ENCODE measurements at places on chromosomes 1 and 21. TPM values are rescaled to one million over a fixed set of nuclear protein-coding genes. Genes with fewer than 3 reads are reported as not detected.

Gene HRNR
- total RNA-seq, result under 0.01 TPM

Gene MYOC
- not detected for total RNA-seq

Gene GNG4
- total RNA-seq, result not detected

Gene VWA5B1
- total RNA-seq, result not detected

Gene PDPN
- 3.1 TPM for total RNA-seq

Gene COL9A2
- 0.71 TPM for total RNA-seq

Gene HMCN1
- 1.0 TPM for total RNA-seq

Gene MAD2L2
- 36.7 TPM for total RNA-seq

Gene SLC19A2
- 24.3 TPM for total RNA-seq

Gene TDRD5
- total RNA-seq, result under 0.01 TPM

Gene EFCAB14
- 87.8 TPM for total RNA-seq

Gene PSRC1
- 1.4 TPM for total RNA-seq

Gene CNN3
- 141 TPM for total RNA-seq

Gene KRTCAP2
- total RNA-seq, result 125 TPM

Gene RHBDL2
- total RNA-seq, result 5.1 TPM

Gene ARF1
- total RNA-seq, result 275 TPM

Gene PADI2
- 0.14 TPM for total RNA-seq

Gene TDRD10
- not detected for total RNA-seq

Gene CYP4X1
- 2.3 TPM for total RNA-seq

Gene RGS13
- total RNA-seq, result not detected

Gene TAS1R2
- not detected for total RNA-seq

Gene GADD45A
- 279 TPM for total RNA-seq

Gene WNT3A
- under 0.01 TPM for total RNA-seq

Gene C8B
- total RNA-seq, result not detected

Gene COL11A1
- total RNA-seq, result 0.07 TPM

Gene GPR61
- under 0.01 TPM for total RNA-seq

Gene VHLL
- not detected for total RNA-seq

Gene A3GALT2
- not detected for total RNA-seq

Gene HSD3B1
- total RNA-seq, result not detected

Gene PTPN7
- not detected for total RNA-seq

Gene SPRR2B
- 1.0 TPM for total RNA-seq

Gene ZNF648
- not detected for total RNA-seq

Gene PTAFR
- total RNA-seq, result 5.1 TPM

Gene NPHS2
- not detected for total RNA-seq

Gene DPYD
- 1.0 TPM for total RNA-seq

Gene LCE1A
- not detected for total RNA-seq

Gene RGS7
- not detected for total RNA-seq

Gene AKT3
- 17.7 TPM for total RNA-seq

Gene GPR161
- 5.8 TPM for total RNA-seq

Gene TMPRSS3
- not detected for total RNA-seq

Gene IL10RB
- total RNA-seq, result 24.6 TPM

Gene FAM177B
- not detected for total RNA-seq

Gene C1orf74
- 13.0 TPM for total RNA-seq

Gene SLAMF6
- not detected for total RNA-seq

Gene PTCH2
- 0.14 TPM for total RNA-seq

Gene EVI5
- total RNA-seq, result 50.2 TPM

Gene VANGL1
- total RNA-seq, result 27.9 TPM

Gene OR6Y1
- not detected for total RNA-seq

Gene PCAT6
- 0.68 TPM for total RNA-seq

Gene RBBP5
- total RNA-seq, result 28.0 TPM

Gene TMEM63A
- 4.4 TPM for total RNA-seq

Gene TNFRSF4
- not detected for total RNA-seq

Data from nasal cavity respiratory epithelium epithelial cell of viscerocranial mucosa (primary cell).